ENCODE measurements at places on chromosomes 16 and 17.
A peak's percentile ranks its signal among the peaks of the same experiment; 100 is the strongest.

GRCh38 chr16:89686520-89687091 lies at the start of gene CDK10:
Gene CDK10, plus strand, starts transcription at chr16:89686689. Its CDS starts 22 bp downstream, at chr16:89686711.
- peak; percentile 79 for DNase-seq

DNA sequence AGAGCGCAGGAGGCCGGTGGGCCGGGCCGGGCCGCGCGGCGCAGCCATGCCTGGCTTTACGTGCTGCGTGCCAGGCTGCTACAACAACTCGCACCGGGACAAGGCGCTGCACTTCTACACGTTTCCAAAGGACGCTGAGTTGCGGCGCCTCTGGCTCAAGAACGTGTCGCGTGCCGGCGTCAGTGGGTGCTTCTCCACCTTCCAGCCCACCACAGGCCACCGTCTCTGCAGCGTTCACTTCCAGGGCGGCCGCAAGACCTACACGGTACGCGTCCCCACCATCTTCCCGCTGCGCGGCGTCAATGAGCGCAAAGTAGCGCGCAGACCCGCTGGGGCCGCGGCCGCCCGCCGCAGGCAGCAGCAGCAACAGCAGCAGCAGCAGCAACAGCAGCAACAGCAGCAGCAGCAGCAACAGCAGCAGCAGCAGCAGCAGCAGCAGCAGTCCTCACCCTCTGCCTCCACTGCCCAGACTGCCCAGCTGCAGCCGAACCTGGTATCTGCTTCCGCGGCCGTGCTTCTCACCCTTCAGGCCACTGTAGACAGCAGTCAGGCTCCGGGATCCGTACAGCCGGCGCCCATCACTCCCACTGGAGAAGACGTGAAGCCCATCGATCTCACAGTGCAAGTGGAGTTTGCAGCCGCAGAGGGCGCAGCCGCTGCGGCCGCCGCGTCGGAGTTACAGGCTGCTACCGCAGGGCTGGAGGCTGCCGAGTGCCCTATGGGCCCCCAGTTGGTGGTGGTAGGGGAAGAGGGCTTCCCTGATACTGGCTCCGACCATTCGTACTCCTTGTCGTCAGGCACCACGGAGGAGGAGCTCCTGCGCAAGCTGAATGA lies 606 bp downstream of the THAP11 start:
- DNase-seq: peak; percentile 39

GRCh38 chr16:87628246-87628923 lies 26.1 kb downstream of the JPH3 start:
- no peak for DNase-seq

DNA sequence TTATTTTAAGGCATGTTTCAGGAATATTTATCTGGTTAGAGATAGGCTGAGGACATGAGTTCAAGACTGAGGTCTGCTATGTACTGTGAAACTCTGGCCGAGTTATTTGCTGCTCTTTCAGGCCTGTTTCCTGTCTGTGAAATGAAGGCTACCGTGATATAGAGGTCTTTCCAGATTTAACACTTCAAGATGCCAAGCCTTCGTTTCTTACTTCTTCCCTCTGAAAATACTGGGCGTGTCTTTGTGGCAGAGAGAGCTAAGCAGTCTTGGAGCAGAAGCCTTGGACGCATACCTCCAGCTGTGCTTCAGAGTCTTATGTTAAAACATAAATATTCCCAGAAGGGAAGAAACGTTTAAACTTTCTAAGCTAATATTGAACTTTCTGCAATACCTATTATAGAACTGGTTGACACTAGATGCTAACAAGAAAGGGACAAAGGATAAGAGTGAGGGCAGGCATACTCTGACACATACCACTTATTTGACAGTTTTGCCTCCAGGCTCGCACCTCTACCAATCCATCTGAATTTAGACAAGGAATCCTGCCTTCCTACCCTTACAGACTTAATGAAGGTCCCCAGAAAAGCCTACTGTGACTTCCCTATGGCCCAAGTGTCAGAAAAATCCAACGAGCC lies 17.5 kb downstream of the WIPI1 start:
- no peak for DNase-seq

- DNase-seq: no peak
Measured at GRCh38 chr17:57425903-57426880, 169.9 kb downstream of the MSI2 start.
